Heart right ventricle (tissue), 16 donors: ENCODE measurements at places on chromosomes 3 and 15.
A peak's percentile ranks its signal among the peaks of the same experiment; 100 is the strongest.

DNA sequence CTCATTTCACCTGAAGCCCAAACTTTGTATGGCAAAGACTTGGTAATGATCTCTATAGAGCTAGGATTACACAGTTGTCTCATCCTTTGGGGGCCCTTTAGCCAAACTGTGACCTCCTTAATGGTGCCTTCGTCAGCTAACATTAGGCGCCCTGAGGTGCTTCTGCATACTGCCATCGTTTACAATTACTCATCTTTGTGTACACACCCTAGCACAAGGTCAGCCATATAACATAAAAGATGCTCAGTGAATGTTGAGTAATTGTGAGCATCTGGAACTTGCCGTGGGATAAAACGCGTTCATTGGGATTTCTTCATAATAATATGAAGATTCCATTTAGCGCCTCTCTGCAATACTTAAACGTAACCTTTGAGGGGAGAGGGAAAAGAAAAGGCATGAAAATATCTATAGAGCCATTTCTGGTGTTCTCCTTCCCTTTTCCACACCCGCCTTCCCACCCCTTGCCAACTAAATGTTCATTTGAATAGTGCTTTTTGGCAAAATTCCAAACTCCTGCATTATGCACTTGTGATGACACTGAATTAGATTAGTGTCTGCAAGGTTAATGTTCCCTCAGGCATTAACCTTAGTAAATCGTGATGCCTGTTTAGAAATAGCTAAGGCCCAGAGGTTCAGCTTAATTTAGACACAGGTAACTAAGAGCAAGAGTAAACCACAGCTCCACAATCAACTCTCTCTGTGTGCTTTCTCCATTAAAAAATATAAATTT is 990 bp upstream of the ZNF148 start:
- peak overlapping the region; percentile 59 for H3K27ac ChIP-seq
- H3K27me3 ChIP-seq, result no peaks in the 10 kb centered on the region
- DNase-seq, result no peak
- no peaks in the 10 kb centered on the region for H3K36me3 ChIP-seq
- H3K4me3 ChIP-seq, result peak overlapping the region; percentile 70

DNA sequence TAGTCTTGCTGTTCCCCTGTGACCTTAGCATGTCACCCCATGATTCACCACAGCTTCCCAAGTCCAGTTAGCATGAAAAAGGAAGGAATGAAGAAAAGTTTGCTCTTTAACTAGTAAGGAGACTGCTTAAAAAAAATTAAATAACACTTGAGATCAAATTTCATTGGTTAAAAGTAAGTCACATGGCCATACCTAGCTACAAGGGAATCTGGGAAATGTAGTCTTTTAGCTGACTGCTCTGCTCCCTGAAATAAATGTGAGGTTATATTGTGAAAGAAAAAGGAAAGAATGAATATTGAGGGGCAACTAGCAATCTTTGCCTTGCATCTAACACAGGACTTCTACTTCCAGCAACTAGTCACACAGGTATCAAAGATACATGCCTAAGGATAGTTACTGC is 84.7 kb upstream of the LRRN1 start:
- H3K27ac ChIP-seq, result no peak overlapping the region
- H3K36me3 ChIP-seq, result no peaks in the 10 kb centered on the region
- no peaks in the 10 kb centered on the region for H3K27me3 ChIP-seq
- DNase-seq, result no peak
- no peak overlapping the region for H3K4me3 ChIP-seq
- no peaks in the 10 kb centered on the region for H3K4me1 ChIP-seq

DNA sequence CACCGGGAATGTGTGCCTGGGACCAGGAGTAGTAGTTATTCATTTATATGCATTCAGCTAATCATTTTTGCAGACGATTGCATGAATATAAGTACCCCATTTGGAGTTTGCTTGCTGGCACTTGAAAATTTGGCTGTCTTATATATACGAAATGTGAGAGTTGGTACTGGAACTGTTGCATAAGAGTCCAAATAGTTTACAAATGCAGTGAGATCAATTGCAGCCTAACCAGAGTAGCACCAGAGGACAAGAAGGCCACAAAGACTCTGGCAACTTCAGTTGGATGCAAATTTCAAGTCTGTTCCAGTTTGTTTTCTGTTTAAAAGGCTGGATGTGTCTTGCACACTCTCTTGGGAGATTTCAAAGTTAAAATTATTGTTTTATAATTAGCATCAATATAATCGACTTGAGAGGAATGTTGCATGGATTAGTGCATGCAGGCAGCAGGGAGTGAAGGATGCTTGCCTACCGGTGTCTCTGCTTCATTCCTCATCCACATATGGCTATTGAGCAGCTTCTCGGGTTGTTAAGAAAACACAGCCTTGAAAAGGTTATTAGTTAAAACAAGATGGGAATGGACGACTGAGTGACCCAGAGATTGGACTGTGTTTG is 213.0 kb downstream of the PTPRG start:
- peaks cover under 1% of the 10 kb centered on the region for H3K4me1 ChIP-seq
- no peaks in the 10 kb centered on the region for H3K36me3 ChIP-seq
- H3K4me3 ChIP-seq, result no peak overlapping the region
- no peak for DNase-seq
- no peaks in the 10 kb centered on the region for H3K27me3 ChIP-seq

DNA sequence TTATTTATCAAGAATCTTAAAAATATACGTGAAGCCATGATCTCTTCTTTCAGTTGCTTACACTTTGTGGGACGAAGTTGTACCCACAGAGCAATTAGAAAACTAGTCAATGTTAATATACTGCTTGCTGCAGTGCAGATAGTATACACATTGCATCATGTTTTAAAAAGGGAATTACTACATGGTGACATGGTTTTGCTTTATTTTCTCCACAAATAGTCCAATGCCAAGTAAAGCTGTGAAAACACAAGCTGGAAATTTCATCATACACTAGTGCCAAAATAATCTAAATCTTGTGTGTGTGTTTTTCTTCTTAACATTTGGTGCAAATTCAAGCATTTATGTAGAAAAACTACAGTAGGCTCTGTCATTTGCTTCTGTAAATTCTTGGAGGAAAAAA is 233.0 kb downstream of the EPHA3 start:
- H3K36me3 ChIP-seq, result no peaks in the 10 kb centered on the region
- H3K4me3 ChIP-seq, result no peak overlapping the region
- no peak for DNase-seq
- H3K27ac ChIP-seq, result no peak overlapping the region
- H3K4me1 ChIP-seq, result no peaks in the 10 kb centered on the region

GRCh38 chr3:171044384-171044783 is 17.9 kb upstream of the SLC2A2 start:
- no peak overlapping the region for H3K4me3 ChIP-seq
- no peak for DNase-seq
- no peaks in the 10 kb centered on the region for H3K4me1 ChIP-seq
- no peak overlapping the region for H3K27ac ChIP-seq

DNA sequence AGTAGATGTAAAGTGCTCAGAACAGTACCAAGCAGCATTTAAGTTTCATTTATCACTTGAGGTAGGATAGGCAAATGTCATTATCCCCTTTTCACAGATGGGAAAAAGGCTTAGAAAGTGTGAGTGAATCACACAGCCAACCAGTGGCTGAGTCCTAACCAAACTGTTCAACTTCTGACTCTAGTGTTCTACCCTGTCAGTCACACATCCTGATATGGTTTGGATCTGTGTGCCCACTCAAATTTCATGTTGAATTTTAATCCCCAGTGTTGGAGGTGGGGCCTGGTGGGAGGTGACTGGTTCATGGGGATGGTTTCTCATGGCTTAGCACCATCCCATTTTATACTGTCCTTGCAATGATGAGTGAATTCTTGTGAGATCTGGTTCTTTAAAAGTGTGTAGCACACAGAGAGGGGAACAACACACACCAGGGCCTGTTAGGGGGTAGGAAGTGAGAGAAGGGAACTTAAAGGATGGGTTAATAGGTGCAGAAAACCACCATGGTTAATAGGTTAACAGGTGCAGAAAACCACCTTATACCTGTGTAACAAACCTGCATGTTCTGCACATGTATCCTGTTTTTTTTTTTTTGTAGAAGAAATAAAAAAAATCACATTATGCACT is 304.7 kb downstream of the SUCLG2 start:
- H3K27ac ChIP-seq, result no peak overlapping the region
- no peak for DNase-seq
- H3K27me3 ChIP-seq, result no peaks in the 10 kb centered on the region
- no peaks in the 10 kb centered on the region for H3K4me1 ChIP-seq
- no peak overlapping the region for H3K4me3 ChIP-seq

DNA sequence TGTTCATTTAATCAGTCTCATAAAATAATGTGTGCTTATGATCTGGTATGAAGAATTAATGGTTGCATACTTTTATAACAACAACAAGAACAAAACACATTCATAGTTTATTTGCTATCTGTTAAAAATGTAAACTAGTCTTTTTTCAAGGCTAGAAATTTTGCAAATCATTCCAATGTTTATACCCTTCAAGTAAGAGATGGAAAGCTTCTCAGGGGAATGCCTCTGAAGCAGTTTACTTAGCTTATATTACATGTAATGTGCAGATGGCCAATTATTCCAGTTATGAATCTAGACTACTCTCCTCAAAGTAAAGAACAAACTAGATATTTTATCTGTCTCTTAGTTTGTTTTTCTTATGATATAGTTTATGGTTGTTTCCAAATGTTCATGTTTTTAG is 575.4 kb downstream of the NAALADL2 start:
- DNase-seq, result no peak
- no peak overlapping the region for H3K27ac ChIP-seq
- H3K27me3 ChIP-seq, result no peaks in the 10 kb centered on the region
- H3K4me3 ChIP-seq, result no peak overlapping the region

GRCh38 chr3:24678421-24678865 is 183.8 kb upstream of the THRB start:
- H3K36me3 ChIP-seq, result no peaks in the 10 kb centered on the region
- peaks cover 3% of the 10 kb centered on the region for H3K27me3 ChIP-seq
- no peak overlapping the region for H3K4me3 ChIP-seq
- no peak overlapping the region for H3K27ac ChIP-seq
- H3K4me1 ChIP-seq, result no peaks in the 10 kb centered on the region
- DNase-seq, result no peak

GRCh38 chr3:177594096-177594495 is 396.8 kb upstream of the TBL1XR1 start:
- H3K4me3 ChIP-seq, result no peak overlapping the region
- no peaks in the 10 kb centered on the region for H3K27me3 ChIP-seq
- DNase-seq, result no peak
- H3K4me1 ChIP-seq, result peaks cover 78% of the 10 kb centered on the region
- no peak overlapping the region for H3K27ac ChIP-seq

DNA sequence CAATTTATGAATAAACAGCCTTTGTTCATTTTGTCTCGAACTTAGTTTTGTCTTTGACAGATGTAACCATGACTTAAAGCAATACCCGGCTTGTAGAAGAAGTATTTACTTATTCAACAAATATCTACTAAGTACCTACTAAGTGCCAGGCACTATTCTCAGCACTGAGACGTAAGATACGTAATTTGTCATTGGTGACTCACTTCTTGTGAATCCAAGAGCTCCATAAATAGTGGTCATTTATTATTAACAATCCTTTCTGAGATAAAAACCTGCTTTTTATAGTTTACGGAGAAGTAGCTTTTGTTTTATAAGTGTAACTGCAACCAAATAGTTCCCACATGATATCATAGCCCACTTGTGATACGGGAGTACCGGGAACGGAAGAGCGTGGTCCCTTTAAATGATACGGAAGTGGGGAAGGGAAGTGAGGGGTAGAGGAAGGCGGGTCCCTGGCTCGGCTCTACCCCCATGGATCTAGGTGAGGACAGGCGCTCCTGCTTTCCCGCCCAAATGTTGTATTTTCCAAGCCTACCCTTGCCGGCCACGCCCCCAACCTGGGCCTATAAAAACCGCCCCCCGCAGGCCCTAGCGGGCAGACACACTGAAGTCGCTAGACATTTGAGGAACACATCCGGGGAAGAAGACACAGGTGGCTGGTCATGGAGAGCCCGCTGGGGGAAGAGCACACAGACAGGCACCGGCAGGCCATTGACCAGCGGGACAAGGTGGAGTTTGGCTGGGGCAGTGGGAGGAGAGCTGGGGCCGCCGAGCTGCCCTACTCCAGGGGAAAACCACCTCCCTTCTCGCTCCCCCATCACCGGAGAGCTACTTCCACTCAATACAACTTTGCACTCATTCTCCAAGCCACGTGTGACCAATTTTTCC is at the start of gene SAMMSON:
Gene SAMMSON, plus strand, starts transcription at position 594 of the 888 bp plus-strand sequence.
- peak within 1 kb of the TSS; percentile 22 for H3K27ac ChIP-seq
- no peak within 1 kb of the TSS for H3K4me3 ChIP-seq
- H3K36me3 ChIP-seq, result no peaks in the 10 kb centered on the region
- DNase-seq, result no peak
- H3K4me1 ChIP-seq, result no peaks in the 10 kb centered on the region

DNA sequence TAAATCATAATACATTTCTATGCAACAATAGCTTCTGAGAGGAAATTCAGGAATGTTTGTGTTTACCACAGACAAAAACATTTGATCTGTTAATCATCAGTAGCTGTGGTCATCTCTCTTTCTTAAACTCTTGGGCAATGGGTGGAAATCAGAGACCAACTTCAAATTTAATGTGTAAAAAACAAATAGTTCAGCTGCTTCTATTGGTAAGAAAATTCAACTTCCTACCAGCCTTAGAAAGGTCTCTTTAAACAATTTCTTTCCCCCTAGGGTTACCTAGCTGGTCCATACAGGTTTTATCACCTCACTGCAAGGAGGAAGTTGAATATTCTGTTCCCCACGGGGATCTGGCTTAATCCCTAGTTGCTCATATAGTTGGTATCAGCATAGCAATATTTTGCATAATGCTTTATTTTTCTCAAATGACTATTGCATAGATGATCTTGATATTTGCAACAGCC is 20.3 kb upstream of the PPP4R2 start:
- H3K4me1 ChIP-seq, result peaks cover 5% of the 10 kb centered on the region
- no peaks in the 10 kb centered on the region for H3K27me3 ChIP-seq
- H3K4me3 ChIP-seq, result no peak overlapping the region
- H3K27ac ChIP-seq, result no peak overlapping the region
- H3K36me3 ChIP-seq, result no peaks in the 10 kb centered on the region
- no peak for DNase-seq

GRCh38 chr3:154540950-154541604 is 111.1 kb upstream of the GPR149 start:
- no peak overlapping the region for H3K27ac ChIP-seq
- H3K4me1 ChIP-seq, result no peaks in the 10 kb centered on the region

DNA sequence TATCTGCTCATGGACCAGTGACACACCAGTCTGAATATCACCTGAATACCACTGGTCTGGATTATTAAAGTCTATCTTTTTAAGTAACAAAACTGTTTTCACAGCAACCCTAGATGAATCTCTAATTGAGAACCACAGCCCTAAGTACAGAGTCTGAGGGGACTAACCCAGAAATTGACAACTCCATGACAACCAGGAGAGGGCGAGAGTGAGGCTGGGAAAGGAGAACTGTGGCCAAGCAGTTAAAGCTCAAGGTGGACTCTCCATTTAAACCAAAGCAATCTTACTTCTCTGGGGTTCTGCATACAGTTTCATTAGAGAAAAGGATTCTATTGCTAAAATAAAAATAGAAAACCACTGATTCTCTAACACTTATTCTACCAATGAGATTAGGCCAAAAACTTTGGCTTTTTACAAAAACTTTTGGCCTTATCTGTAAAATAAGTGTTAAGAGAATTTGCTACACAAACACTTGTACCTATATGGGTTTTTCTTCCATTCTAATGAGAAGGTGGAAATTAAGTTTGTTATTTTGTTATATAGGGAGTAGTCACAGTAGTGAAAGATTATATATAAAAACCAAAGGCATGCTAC is 11.4 kb downstream of the NEK10 start:
- H3K27ac ChIP-seq, result no peak overlapping the region
- H3K4me1 ChIP-seq, result no peaks in the 10 kb centered on the region
- no peaks in the 10 kb centered on the region for H3K36me3 ChIP-seq
- H3K27me3 ChIP-seq, result no peaks in the 10 kb centered on the region
- H3K4me3 ChIP-seq, result no peak overlapping the region

GRCh38 chr3:24965706-24966385 is 462.2 kb upstream of the RARB start:
- H3K4me3 ChIP-seq, result no peak overlapping the region
- H3K27me3 ChIP-seq, result no peaks in the 10 kb centered on the region
- DNase-seq, result no peak
- H3K36me3 ChIP-seq, result no peaks in the 10 kb centered on the region
- H3K27ac ChIP-seq, result no peak overlapping the region
